DND-41 (cell line): ENCODE measurements at places on chromosomes 7 and 10.

DNA sequence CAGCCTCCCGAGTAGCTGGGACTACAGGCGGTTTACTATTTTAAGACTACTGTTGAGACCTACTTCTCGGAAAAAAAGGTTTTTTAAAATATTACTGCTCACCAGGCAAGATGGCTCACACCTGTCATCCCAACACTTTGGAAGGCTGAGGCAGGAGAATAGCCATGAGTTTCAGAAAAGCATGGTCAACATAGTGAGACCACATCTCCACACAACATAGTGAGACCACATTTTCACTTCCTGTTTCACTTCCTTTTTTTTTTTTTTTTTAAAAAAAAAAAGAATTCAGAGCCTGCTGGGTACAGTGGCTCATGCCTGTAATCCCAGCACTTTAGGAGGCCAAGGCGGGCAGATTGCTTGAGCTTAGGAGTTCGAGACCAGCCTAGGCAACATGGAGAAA, 46.5 kb downstream of the SVOPL start:
- no peak for DNase-seq

GRCh38 chr7:83782628-83783027, 133.7 kb upstream of the SEMA3E start:
- DNase-seq: no peak

DNA sequence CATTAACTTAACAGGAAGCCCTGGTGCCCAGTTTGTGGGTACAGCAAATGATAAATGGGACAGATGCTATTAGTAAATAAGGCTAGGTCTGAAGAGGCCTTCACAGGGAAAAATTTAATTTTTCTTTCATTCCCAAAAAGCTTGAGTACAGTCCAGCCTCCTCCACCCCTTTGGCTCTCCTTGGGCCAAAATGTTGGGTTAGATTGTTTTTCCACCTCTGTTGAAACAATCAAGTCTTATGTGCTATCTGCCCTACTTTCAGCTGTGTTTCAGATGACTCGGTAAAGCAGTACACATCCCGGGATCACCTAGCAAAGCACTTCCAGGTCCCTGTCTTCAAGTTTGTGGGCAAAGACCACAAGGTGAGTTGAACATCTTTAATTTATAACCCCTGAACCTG, 24.3 kb downstream of the PLA2G12B start:
- DNase-seq: no peak

DNA sequence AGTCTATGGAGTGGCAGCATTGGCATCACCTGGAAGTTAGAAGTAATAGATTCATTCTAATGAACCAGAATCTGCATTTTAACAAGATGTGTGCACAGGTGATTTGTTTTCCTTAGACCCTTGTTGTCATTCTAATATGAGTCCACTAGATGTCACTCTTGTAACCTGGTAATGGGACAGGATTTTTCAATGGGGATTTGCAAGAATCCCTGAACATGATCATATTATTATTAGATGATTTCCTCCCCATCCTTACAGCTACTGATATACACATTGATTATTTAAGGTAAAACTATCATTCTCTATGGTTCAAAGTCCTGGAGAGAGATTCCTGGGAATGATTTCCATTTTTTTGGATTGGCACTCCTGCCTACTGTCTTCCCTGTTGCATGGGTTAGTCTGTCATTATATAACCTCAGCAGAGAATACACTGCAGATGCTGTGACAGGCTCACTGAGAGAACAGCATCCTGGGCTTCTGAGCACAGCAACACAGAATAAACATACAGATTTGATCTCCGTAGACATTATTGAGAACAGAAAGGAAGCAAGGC, 194.9 kb downstream of the SUGCT start:
- DNase-seq: no peak

DNA sequence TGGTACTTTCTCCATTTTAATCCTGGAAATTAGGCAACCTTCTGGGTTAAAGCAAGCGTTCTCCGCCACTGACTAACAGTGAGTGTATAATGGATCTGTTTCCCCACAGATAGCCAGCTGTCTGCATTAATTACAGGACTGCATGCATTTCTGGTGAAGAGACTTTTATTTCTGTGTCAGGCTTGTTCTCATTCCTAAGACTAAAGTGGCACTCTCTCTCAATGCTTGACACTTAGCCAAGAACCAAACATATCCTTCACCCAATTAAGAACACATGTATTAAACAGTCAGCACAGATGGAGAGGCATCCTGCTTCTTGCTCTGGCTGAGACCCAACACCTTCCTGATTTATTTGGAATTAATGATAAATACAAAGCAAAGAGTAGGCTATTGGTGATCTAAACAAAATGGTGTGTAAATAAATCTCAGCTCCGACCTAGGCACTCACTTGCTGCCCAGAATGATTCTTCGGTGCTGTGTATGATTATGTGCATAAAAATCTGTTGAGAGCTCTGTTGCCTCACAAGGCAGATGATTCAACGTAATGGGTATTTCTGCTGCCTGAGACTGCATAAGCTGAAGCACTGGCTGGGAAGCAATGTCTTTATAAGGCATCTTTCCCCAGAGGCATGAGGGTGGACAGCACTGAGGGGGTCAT, 16.8 kb downstream of the CALU start:
- DNase-seq: no peak

DNA sequence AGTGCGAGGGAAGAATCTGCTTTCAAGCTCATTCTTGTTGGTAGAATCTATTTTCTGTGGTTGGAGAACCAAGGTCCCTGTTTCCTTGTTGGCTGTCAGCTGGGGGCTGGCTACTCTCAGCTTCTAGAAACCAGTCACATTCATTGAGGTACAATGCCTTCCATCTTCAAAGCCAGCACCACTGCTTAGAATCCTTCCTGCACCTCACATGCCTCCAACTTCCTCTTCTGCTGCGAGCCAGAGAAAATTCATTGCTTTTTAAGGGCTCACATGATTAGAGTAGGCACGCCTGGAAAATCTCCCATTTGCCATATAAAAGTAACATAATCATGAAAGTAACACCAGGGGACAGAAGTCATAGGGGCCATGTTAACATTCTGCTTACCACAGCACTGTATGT, 28.7 kb downstream of the TES start:
- DNase-seq: no peak

DNA sequence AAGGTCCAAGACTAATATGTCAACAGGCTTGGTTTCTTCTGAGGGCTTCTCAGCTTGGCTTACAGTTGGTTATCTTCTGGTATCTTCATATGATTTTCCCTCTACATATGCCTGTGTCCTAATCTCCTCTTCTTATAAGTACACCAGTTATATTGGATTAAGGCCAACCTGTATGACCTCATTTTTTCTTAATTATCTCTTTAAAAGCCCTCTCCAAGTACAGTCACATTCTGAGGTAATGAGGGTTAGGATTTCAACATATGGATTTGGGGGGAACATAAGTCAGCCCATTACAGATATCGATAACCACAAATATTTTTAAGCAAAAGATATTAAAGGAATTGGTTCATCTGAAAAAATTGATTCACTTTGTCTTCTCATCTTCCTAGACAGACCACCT, 49.2 kb downstream of the IQUB start:
- no peak for DNase-seq

GRCh38 chr7:69625238-69625637, 27.0 kb downstream of the AUTS2 start:
- no peak for DNase-seq

- DNase-seq: no peak
These were observed 16.4 kb downstream of the OGDHL start for GRCh38 chr10:49745756-49746155.

GRCh38 chr10:53606981-53607380, 834.4 kb upstream of the MBL2 start:
- DNase-seq: no peak

DNA sequence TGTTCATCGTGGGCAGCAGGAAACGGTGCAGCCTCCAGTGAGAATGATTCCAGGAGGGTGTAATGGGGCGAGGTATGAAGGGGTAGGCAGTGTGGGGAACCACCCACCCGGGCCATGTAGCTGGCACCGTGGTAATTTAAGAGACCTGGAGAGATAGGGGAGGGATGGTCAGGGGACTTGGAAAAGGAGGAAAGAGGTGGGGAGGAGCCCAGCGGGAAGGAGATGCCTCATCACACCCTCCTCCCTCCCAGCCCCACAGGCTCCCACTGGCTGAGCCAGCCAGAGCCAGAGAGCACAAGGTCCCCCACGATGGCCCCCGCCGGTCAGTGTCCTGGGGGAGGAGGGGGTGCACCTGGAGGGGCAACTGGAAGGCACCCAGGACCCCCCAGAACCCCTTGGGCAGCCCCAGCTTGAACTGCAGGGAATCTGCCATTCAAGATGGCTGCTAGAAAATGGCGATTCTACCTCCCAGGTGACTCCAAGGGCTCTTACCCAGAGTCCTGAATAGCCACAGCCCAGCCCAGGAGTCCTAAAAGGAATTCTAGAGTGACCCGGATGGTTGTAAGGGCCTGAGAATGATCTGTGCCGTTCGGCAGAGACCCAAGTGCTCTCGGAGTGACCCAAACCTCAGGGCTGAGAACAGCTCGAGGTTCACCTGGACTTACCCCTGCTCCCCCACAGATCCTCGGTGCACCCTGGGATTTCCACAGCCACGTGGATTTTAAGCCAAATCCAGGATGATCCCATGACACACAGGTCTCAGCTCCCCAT, 28.8 kb downstream of the CALML3 start:
- DNase-seq: no peak

DNA sequence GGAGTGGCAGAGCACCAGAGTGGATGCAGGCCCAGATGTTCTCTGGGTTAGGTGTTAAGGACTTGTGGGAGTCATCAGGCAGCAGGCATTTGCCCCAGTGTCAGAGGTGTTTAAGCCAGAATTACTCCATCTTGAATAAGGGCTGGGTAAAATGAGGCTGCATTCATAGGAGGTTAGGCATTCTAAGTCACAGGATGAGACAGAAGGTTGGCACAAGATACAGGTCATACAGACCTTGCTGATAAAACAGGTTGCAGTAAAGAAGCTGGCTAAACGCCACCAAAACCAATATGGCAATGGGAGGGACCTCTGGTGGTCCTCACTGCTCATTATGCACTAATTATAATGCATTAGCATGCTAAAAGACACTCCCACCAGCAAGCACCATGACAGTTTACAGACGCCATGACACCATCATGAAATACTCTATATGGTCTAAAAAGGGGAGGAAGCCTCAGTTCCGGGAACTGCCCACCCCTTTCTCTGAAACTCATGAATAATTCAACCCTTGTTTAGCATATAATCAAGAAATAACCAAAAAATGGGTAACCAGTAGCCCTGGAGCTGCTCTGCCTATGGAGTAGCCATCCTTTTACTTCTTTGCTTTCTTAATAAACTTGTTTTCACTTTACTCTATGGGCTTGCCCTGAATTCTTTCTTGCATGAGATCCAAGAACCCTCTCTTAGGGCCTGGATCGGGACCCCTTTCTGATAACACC, 882 bp upstream of the LRRC61 start:
- DNase-seq: peak; percentile 78

DNA sequence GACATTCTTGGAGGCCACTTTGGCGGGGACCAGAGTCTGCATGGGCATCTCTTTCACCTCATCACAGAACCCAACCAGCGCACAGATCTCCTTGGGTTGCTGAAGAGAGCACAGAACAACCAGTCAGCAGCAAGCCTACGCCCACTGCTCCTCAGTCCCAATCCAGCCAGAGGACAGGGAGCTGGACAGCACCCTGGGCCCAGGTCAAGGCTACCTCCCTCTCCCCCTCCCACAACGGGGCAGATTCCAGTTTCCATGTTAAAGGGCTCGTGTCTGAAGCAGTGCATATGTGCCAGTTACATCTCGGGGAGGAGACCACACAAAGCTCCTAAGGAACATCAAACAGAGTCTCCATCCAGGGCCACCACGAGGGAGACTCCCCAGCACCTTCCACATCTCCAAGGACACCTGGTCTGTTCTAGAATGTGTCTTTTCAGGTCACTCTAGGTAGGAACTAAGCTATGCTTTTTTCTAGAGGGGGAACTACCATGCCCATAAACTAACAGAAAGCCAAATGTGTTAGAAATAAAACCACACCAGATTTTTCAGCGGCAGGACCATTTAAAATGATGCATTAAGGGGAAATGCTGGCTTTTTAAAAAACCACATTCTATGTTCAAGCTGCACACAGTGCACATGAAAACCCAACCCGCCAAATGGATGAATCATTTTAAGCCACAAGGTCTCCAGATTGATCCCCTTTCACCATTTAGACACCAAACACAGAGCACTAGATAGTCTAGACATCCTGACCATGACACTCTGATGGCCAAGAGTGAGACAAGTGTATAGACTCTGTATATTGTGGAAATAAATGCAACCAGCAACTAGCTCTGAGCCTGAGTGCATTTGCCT, 28.9 kb downstream of the PSAP start:
- no peak for DNase-seq

DNA sequence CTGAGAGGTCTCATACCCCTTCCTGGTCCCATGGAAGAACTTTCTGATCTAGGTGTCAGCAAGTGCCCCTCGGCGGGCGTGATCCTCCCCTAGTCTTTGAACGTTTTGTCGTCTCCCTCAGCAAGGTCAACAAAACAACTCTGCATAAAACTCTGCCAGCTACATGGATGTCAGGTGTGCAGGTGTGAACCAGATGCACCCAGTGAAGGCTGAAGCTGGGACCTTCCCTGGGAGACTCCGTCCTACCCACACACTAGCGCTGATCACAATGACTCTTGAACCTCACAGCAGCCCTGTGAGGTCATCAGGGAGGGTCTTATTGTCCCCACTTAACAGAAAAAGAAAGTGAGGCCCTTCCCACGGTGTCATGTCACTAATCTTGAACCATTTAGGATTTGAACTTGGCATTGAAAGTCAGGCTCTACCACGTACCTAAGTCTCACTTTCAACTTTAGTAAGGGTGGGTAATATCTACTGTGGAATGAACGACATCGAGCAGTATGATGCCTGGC, 68.1 kb downstream of the VSTM4 start:
- no peak for DNase-seq

DNA sequence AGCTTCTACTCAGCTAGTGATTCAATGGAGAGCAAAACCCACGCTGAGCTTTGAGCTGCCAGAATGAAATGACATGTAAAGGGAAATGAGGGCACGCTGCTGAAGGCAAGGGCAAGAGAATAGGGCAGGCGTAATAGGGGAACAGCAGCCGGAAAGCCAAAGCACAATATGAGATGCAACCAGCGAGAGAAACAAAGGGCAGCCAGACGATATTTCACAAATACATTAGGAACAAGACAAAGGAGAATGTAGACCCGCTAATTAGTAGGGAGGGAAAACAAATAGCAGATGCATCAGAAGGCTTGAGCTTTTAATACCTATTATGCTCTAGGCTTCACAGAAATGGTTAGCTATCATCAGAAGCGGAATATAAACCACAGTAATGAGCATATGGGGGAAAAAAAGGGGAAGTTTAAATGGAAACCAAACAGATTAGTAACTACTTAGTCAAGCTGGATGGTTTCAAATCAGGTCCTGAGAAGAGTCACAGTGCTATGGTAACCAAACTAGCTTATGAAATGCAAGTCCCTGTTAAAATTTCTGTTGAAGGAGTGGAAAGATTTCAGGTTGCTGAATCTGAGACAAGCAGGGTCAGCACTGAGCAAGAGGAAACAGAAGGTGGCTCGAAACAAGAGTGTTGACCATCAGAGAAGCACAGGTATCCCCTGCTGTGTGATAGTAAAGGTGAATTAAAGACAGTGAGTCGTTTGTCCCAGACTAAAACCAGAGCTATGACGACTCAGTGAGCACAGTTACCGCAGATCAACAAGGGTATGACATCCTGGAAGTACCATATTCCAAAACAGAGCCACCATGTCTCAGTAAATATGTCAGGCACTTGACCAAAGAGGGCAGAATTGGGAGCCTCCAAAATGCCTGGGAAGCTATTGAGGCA, 496.9 kb upstream of the CELF2 start:
- DNase-seq: no peak
